ENCODE measurements at places on chromosomes 16 and 17.

- DNase-seq: no peak
These were observed 27.7 kb downstream of the TPSG1 start for GRCh38 chr16:1197237-1197866.

GRCh38 chr16:4338712-4339299 is 12.3 kb downstream of the PAM16 start:
- DNase-seq: no peak

DNA sequence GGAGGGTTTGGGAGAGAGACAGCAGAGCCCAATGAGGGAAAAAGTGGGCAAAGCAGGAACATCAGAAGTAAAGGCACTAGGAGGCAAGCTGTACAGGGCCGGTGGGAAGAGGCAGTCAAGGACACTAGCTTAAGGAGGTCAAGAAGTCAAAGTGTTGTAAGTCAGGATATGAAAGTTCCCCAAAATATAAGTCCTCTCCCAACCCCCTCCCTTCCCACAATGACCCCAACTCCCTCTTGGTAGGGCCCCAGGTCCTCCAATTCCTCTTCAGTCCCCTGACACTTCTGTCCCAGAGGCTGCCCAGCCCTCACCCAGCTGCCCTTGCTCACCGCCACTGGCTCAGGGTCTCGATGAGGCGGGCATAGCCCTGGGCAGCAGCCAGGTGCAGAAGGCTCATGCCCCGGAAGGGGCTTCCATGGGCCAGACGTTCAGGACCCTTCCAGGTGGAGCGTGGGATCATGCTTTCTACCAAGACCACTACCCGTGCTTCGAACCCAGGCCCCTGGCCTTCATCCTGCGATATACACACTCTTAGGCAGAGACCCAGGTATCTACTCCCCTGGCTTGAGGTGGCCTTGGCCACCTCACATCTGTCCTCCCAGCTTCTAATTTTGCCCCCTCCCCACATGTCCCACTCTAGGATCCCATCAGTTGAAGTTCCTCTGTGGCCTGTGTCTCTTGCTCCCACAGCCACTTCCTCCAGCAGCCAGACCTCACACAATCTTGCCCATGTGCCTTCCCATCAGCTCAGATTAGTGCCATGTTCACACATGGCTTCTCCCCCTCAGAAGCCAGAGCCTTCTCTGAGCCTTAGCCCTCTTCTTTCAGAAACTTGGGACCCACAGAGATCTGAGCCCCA is 5.9 kb upstream of the SPAG7 start:
- no peak for DNase-seq

- DNase-seq: no peak
These were observed 8.4 kb upstream of the LGALS3BP start for GRCh38 chr17:78988152-78988551.

- no peak for DNase-seq
These were observed 61.1 kb upstream of the MTMR4 start for GRCh38 chr17:58575511-58575910.

GRCh38 chr16:1443980-1444729 is at the start of gene CCDC154:
CCDC154 (minus strand) TSS chr16:1444556; CDS start chr16:1444322, 234 bp downstream.
- no peak for DNase-seq

- no peak for DNase-seq
These were observed 45.7 kb upstream of the KPNB1 start for GRCh38 chr17:47603830-47604597.

DNA sequence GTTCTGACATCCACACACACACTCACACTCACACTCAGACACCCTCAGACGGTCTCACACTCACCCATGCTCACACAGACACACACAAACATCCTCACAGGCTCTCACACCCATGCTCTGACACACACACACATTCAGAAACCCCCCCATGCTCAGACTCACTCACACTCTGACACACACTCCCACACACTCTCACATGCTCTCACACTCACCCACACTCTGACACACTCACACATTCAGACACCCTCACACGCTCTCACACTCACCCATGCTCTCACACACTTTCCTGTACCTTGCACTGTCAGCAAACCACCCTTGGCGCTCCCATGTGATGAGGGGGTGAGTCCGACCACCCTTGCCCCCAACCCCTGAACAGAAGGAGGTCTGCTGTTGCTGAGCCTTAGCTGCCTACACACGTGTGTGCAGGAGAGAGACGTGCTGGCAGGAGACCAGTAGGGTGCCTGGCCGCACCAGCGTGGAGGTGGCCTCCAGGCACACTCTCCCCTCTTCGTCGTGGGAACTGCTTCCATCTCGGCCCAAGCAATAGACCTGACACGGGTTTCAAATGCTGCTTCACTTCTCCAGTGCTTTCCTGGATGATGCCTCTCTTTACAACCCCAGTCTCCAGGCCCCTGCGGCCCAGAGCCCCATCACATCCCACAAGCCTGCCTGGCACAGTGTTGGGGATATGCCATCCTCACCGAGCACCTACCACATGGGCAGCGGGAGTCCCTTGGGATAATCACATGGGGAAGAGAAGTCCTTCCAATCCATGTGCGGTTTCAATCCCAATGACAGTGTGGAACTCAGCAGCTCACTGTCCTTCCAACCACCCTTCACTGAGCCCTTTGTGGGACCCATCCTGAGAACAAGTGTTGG is 267.8 kb upstream of the FOXF1 start:
- no peak for DNase-seq

GRCh38 chr17:50101346-50102163 is 6.4 kb downstream of the PDK2 start:
- DNase-seq: no peak

DNA sequence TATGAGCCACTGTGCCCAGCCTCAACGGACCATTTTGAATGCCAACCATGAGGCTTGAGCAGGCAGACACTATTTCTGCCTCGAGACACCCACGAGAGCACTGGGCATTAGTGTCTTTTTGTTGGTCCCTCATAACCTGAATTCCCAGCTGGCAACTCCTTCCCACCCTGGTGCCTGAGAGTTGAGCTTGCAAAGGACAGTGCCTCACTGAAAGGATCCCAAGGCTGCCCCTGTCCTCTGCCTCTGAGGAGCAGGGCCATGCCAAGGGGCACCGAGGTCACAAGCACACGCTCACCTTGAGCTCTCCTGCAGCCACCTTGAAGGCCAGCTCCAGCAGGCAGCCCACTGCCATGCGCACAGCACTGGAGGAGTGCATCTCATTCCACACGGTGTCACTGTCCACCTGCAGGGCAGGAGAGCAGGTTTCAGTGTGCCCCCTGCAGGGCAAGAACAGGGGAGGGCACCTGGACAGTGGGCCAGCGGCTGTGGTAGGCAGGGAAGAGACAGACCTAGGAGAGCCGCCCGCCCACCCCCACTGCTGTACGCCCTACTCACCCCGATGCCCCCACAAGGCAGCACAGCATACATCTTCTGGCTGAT is 12.8 kb downstream of the G6PC3 start:
- no peak for DNase-seq

DNA sequence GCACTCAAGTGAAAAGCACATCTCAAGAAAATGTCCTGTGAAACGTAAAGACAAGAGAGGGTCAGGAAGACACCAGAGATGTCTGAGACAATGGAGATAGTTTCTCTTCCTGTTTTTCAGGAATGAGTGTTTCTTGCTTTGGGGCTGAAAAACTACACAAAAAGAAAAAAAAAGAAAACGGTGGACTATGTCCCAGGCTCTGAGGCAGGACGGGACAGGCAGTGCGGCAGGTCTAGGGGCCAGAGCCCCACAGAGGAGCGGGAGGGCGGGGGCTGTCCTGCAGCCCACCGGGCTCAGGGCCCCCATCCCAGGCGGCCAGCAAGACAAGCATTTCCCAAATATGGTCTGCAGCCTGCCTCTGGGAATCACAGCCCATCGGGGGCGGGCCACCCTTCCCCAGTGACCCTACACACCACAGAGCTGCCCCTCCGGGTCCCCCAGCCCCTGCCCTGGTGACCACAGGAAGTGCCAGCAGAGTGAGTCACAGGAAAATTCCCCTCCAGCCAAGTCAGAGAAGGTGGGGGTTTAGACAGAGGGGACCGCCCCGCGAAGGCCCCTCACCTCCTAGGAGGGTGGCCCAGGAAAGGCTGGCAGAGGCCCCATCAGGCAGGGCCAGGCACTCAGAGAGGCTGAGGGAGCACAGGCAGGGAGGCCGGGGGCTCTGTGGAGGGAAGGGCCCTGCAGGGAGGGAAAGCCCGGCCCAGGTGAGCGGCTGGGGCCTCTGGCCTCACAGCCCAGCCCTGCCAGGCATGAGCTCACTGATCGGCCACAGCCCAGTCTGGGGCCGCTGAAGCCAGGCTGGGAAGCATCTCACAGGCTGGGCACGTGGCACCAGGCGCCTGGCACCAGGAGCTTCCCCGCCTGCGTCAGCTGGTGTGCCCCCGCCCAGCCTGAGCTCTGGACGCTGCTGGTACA is 6.3 kb downstream of the BCAR1 start:
- DNase-seq: no peak
